NCI-H2029 (cell line): ENCODE measurements at places on chromosomes 2 and 18.

DNA sequence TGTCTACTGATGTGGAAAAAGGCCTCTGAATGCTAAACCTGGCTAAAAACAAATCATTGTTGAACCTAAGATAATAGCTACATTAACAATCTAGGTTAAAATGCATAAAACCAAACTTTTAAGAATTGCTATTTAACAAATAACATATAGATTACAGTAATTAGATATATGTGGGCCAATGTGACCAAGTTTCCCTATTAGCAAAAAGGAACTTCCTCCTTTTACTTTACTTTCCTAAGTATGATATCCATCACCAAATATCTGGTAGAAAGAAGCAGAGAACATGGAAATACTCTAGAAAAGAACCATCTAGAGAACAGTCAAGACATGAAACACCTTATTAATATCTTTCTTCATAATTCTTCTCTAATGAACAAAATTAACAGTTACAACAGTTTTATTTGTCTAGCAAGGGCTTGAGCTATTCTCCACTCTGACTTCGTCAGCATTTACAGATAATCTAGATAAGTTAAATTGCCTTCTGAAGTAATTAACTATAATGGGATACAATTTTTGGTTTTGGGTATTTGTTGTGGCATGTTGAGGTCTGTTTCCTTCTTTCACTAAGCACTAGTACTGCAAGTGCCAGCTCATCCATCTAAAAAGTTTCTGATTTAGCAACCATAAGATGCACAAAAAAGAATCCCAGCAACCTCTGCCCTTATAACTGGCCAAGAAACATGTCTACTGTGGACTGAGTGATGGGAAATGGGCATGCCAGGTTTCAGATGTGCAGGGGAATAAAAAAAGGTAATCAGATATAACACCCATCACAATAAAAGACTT is 53.3 kb downstream of the MEMO1 start:
- no peak for DNase-seq

DNA sequence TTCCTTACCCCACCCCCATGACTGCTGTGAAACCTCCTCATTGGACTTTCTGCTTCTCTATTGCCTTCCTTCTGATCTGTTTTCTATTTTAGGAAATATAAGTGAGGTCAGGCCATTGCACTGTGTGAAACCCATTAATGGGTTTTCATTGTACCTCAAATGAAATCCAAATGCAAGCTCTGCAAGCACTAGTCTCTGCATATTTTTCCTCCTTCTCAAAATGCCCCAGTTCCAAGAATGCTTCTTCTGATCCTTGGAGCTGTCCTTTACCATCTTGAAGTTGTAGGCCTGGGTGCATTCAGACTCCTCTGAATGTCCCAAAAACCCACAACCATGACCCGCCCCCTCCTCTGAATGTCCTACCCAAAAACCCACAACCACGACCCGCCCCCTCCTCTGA is 8.2 kb downstream of the IL1A start:
- DNase-seq: no peak

GRCh38 chr2:180063494-180064092 is 56.5 kb upstream of the CWC22 start:
- DNase-seq: no peak

GRCh38 chr2:75200140-75201096 is 1.1 kb upstream of the TACR1 start:
- DNase-seq: peak; percentile 66

- no peak for DNase-seq
Observed at GRCh38 chr2:120503793-120504571, 158.0 kb downstream of the INHBB start.

DNA sequence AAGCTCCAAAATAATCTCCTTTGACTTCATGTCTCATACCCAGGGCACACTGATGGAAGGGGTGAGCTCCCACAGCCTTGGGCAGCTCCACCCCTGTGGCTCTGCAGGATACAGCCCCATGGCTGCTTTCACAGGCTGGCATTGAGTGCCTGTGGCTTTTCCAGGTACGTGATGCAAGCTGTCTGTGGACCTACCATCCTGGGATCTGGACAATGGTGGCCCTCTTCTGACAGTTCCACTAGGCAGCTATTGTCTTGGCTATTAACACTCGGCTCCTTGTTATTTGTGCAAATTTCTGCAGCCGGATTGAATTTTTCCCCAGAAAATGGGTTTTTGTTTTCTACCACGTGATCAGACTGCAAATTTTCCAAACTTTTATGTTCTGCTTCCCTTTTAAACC is 634.2 kb downstream of the TSN start:
- DNase-seq: no peak

DNA sequence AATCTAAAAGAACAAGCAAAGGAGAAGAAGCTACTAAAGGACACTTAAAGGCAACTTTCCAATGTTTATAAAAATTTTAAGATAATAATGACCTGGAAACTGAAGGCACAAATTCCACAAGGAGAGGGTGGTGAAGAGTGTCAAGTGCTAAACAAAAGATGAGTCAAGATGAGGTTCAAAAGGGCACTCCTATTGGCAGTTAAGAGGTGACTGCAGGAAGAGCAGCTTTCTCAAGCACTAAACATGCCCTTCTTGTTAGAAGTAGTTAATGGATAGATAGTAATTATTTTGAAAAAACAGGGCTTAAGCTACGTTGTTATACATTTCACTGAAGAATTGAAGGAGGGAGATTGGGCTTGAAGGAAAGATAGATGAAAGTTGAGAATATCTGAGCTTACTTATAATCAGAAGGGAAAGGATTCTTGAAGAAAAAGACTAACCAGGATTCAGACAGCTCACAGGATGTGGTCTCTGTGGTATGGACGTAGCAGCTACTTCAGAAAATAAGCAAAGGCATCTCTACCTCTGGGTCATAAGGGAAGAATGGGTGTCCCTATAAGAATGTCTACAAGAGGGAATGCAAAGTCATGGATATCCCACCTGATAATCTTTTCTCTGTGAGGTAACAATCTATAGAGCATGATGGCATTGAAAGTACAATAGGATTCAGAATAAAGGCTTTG is 454.7 kb upstream of the SLC39A10 start:
- no peak for DNase-seq

GRCh38 chr2:99787769-99788382 is 298.1 kb upstream of the REV1 start:
- DNase-seq: no peak
